ENCODE measurements at places on chromosomes 3 and 15.

GRCh38 chr15:68553994-68554720 lies 24.6 kb upstream of the CORO2B start:
- peak; percentile 71 for DNase-seq

GRCh38 chr3:12222775-12223485 lies 64.2 kb upstream of the TIMP4 start:
- DNase-seq: no peak

- peak; percentile 65 for DNase-seq
Measured at GRCh38 chr15:35121611-35122359, 36.7 kb upstream of the NANOGP8 start.

DNA sequence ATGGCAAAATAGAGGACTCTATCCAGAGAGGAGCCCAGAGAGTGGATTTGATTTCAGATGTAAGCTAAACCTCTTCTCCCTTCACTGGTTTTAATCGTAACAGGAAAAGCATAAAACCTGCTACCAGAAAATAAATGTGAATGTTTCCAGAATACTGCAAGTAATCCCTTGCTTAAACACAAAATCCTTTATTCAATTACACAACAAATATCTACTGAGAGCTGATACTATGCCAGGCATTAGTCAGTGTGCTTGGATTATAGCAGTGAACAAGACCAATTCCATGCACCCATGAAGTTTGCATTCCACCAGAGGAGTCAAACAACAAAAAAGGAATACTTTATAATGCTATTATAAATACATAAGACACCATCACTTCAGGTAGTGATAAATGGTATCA lies 15.1 kb downstream of the AVEN start:
- no peak for DNase-seq

DNA sequence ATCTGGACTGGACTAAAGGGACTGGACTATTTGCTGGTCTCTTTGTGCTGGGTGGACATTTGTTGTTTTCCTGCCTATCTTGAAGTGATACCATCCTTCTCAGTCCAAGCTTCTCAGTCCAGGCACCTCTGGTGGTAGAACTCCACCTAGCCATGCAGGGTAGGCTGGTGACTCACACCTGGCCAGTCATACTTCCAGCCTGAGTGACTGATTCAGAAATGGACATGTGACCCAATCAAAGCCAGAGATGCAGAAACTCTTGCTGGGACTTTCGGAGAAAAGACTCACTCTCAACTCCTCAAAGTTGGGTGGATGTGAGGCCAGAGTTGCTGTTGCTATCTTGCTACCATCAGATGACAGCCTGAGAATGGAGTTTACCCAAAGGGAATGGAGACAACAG lies 5.6 kb upstream of the ASB14 start:
- DNase-seq: no peak

- peak; percentile 89 for DNase-seq
Measured at GRCh38 chr3:42803414-42804105, 730 bp downstream of the HIGD1A start.

DNA sequence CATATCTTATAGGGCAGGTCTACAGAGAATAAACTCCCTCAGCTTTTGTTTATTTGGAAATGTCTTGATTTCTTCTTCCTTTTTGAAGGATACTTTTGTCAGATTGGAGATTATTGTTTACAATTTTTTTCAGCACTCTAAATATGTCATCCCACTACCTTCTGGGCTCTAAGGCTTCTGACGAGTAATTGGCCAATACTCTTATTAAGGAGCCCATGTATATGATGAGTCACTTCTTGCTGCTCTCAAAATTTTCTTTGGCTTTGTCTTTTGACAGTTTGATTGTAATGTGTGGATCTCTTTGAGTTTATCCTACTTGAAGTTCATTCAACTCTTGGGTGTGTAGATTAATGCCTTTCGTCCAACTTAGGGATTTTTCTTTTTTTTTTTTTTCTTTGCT lies 28.9 kb upstream of the CD200R1L start:
- DNase-seq: no peak

- no peak for DNase-seq
Measured at GRCh38 chr3:177764933-177765332, 567.7 kb upstream of the TBL1XR1 start.

DNA sequence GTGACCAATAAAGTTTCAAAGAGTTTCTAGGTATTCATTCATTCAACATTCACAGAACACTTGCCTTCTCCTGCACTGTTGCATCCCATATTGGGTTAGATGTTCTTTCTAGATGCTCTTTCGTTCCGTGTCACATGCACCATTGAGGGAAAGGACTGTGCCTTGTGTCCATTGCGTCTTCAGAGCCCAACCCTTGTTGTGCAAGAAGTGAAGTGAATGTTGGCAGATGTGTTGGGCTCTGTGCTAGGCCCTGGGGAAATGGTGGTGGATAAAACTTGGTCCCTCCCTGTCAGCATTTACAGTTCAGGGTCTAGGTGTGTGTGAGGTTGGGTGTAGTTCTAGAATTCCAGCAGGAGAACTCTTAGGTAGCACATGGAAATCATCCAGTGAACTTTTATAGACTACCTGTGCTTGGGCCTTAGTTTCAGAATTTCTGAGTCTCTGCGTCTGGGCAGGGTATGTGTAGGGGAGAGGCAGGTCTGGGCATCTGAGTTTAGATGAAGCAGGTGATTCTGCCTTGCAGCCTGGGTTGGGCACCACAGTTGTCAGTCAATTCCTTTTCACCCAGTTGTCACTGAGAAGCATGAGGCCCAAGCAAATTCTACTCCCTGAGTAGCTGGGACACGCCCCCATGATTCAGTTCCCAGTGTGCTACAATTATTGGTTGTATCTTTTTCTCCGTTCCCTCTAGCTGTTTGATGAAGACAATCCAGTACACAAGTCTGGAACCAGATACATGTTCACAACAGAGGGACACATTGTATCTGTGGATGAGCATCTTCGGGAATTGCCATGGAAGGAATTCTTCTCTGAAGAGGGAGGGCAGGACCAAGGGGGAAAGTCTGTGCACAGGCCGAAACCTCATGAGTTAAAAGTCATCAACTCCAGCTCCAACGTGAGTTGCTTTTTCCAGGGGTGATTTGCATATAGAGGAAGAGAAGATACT lies 25.4 kb downstream of the EDEM1 start:
- no peak for DNase-seq

- no peak for DNase-seq
Measured at GRCh38 chr3:58492494-58492905, 604 bp downstream of the KCTD6 start.

GRCh38 chr3:142270407-142270806 lies 45.0 kb upstream of the GK5 start:
- DNase-seq: no peak

DNA sequence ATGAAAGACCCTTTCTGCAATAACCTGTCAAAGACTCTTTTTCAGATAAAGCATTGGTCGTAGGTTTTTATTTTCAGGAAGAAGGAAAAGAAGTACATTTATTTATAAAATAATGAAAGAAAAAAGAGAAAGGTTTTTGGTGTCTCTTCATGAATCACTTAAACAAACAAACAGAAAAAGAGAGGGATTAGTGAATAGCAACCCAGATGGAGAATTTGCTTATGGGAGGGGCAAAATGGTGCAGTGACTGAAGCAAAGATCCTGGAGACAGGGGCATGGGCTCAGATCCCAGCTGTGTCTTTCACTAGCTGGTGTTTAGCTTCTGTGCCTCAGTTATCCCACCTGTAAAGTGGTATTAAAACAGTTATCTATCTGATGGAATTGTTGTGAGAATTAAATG lies 78.6 kb upstream of the PFN2 start:
- no peak for DNase-seq

DNA sequence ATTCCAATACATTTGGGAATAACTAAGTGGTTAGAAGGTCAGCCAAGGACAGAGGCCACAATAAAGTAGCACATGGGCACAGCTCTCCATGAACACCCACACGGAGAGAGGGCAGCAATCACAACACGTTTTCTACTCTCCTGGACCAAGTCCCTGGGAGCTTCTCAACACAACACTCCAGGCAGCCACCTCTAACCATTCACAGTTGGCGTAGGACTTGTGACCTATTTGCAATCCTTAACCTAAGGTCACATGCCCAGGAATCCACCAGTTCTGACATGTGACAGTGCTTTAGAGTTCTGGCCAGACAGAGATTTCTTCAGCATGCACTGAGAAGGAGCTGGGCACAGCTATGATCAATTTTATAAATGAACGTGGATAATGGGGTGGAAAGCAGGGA lies 280.8 kb downstream of the SHQ1 start:
- DNase-seq: no peak

DNA sequence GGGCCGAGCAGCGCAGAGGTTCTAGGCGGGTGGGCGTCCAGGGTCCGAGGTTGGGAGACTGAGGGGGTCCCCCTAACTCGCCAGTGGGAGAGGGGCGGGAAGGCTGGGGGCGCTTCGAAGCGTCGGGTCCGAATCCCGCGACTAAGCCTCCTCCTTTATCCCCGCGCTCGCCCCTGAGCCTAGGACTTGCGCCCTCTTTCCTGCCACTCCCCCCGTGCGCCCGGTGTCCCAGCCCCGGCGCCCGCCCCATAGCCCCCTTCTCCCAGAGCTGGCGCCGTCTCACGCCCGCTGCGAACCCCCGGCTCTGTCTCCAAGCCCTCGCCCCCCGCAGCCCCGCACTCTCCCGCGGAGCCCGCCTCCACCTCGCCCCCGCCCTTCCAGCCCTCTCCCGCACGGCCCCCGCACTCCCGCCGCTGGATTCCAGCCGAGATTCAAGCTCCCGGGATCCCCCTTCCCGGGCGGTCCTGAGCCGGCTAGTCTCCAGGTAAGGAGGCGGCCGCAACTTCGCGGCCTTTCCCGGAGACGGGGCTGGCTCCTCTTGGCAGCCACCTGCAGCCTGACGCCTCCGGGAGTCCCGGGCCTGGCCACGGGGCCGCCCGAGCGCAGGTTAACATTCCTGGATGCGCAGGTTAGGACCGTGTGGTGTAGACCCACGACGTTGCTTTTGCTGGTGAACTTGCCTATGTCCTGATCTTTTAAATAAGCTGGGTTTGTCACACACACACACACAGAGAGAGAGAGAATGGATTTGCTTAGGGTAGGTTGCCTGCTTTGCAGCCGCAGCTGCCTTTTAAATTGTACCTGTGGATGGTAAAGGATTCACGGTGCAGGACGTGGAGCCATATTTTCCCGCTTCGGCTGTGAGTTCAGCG lies 563 bp downstream of the PXYLP1 start:
- DNase-seq: peak; percentile 90

DNA sequence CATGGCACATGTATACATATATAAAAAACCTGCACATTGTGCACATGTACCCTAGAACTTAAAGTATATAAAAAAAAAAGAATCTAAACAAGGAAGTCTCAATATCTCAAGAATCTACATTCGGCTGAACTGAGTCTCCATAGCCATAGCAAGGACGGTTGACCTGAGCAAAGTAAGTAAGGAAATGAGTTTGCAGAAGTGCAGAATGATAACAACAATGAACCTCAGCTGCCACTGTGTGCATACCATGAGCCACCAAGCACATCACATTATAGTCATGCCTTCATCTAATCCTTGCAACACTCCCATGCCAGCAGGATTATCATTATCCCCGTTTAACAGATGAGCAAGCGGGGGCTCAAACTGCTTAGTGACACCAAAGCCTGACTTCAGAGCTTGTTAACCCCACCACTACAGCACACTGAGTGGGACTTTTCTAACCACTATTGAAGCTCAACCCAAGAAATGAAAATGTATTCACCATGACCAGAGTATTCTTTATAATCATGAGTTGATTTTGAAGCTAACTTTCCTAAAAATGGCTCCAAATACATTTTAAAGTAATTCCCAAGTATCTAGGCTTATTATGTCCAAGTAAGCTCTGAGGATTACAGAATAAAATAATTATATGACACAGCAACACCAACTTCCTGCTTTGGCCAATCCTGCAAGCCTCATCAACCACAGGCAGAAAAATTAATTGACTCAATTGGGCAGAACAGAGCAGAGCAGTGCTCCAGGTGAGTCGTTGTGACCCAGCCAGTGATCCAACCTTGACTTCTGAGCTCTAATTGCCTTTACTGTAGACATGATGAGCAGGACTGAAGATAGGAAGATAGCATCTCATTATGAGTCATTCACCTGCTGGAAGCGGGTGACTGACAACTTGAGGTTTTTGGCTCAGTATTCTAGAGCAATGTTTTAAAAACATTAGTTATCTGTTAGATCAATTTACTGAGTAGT lies 47.3 kb upstream of the IL12A start:
- no peak for DNase-seq

DNA sequence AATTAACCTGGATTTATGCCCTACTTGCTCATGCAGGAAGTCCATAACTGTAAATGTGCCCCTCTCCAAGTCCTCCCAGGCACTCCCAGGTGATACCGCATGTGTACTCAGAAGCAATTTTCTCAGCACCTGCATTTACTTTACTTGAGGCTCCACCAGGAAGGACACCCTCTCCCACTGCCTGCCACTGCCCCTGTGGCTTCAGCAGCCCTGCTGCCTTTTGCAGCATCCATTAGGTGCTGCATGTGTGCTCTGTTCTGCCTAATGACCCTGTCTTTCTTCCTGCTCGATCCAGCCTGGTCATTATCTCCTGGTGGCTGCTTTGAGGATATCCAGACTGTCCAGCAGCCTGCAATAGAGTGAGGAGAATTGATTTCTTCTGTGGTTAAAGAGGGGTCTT lies 107.6 kb upstream of the SEMA6D start:
- DNase-seq: no peak

- DNase-seq: no peak
Measured at GRCh38 chr3:98761643-98762229, 1.4 kb upstream of the ST3GAL6 start.

DNA sequence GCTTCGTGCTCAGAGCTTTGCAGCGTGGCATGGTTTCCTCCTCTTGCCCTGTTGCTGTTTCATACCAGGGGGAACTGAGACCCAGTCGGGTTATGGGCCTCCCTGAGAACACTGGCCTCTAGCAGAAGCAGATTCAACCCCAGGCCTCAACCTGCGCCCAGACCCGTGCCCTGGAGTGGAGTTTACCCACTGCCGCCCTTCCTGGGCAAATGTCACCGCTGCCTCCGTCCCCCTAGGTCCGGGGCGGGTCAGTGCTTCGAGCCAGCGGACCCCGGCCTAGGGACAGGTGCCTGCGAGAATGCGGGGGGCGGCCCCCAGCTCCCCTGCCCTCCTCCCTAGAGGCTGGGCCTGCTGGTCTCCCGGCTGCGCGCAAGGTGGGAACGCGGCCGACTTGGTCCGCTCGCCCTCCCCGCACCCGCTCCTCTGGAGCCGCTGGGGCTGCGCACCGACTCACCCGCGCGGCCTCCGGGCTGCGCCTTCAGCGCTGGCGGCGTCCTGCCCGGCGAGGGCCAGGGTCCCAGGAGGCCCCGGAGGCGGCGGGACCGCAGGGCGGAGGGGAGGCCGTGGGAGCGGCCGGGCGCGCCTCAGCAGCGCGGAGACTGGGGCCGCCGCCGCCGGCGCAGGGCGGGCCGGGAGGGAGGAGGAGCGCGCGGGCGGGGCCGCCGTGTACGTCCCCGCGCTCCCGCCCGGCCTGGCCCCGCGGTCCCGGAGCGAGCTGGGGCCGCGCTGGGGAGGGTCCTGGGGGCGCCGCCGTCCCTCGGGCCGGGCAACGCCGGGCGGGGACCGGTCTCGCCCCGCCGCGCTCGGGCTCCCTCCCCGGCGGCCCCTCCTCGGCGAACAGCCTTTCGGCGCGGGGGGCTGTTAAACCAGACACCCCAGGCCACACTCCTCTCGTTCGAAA lies at the start of gene PIGZ:
Gene PIGZ, minus strand, starts transcription at position 601 of the 901 bp plus-strand sequence. CDS start 16,802 bp downstream, outside the sequence.
- DNase-seq: peak; percentile 86

- no peak for DNase-seq
Measured at GRCh38 chr3:15983232-15983631, 185.5 kb upstream of the ANKRD28 start.

GRCh38 chr3:72595927-72596610 lies 252.2 kb downstream of the SHQ1 start:
- no peak for DNase-seq
